ENCODE measurements at places on chromosomes 3 and 15.
A peak's percentile ranks its signal among the peaks of the same experiment; 100 is the strongest.

DNA sequence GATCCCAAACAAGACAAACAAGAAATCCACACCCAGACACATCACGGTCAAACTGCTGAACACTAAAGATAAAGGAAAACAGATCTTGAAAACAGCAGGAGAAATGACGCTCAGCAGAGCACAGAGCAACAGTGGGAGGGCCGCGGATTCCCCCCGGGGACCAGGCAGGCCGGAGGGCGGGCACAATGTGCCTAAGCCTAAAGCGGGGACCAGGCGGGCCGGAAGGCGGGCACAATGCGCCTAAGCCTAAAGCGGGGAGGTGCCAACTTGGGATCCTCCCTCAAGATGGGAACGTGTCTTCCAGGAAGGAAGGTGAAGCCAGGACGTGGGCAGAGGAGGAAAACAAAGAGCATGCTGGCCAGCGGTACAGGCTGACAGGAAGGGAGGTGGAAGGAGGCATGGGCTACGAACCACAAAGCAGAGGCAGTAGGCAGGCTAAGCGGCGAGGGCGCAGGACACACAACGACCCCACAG is 31.1 kb downstream of the CYFIP1 start:
- no peak for DNase-seq

DNA sequence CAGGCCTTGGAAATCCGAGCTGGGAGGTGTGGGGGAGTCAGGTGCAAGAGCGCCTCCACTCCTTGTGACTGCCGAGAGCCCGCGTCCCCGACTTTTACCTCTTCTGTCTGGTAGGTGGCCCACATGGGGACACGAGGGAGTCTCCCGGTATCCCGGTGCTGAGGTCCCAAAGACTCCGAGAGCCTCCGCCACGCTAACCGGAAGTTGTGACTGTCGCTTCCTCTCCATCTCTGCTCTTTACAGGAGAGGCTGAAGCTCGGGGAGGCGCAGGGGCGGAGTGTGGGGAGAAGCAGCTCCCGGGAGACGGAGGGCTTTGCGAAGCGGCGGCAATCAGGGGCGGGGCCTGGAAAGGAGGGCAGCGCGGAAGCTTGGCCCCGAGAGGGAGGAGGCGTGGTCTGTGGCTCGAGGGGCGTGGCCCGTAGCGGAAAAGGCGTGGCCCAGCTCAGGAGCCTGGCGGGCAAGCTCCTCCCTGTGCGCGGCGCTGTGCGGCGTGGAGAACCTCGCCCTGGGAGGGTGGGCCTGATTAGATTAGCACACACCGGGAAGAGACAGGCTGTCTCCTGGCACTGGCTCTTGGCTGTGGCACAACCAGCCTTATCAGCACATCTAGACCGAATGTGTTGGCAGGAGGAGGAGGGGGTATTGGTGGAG is 143.9 kb downstream of the GABRB3 start:
- no peak for DNase-seq

DNA sequence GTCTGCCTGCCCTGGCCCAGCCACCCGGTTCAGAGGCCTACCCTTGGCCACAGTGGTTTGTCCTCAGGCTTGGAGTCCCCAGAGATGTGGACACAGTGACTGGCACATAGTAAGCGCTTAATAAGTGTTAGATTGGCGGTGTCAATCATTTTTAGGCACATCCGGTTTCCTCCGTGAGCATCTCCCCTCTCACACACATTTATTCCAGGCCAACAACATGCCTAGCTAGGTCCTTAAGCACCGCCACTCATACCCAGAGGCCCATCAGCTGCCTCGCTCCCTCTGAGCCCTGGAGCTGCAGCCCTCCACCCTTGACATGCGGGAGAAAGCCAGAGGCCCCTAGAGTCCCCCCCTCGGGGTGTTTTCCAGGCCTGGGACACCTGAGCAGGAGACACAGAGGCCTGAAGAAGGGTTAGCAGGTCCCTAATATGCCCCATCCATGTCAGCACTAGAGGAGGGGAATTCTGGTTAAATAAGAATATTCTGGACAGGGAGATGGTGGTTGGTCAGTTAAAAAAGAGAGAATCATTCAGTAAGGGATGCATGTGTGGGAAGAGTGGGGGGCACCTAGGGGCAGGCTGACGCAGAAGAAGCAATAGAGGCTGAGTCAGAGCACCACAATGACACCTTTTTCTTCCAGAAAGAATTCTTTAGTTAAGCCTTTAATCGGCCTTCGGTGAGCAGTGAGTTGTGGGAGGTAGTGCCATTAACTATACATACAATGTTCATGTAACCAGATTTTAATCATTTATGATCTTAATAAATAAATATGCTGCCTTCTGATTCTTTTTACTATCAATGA is 22.3 kb downstream of the NR2F2 start:
- no peak for DNase-seq

- DNase-seq: no peak
Observed at GRCh38 chr15:70826634-70827033, 27.3 kb downstream of the LARP6 start.

DNA sequence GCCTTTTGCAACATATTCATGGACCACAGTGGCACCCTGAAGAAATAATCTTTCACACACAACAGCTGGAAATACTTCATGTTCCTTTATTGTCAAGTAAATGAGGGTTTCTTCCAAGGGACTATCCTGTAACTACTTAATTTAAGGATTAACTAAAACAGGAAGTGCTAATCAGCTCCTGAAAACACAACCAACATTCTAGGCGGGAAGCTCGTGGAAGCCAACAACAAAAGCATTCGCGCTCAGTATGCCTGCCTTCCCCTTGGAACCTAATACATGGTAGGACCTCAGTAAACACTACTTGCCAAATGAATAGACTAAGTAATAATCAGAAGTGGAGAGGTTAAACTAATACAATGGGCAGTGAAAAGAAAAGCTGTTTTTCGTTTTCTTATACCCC is 300.9 kb downstream of the RORA start:
- DNase-seq: no peak

- DNase-seq: no peak
Observed at GRCh38 chr15:100385300-100386050, 43.7 kb upstream of the ADAMTS17 start.

- no peak for DNase-seq
Observed at GRCh38 chr3:184884359-184885017, 72.5 kb downstream of the VPS8 start.

GRCh38 chr3:56683122-56683817 is at the start of gene TASOR:
TASOR (minus strand) TSS chr3:56683265; CDS start chr3:56683006, 259 bp downstream.
- DNase-seq: peak; percentile 88

DNA sequence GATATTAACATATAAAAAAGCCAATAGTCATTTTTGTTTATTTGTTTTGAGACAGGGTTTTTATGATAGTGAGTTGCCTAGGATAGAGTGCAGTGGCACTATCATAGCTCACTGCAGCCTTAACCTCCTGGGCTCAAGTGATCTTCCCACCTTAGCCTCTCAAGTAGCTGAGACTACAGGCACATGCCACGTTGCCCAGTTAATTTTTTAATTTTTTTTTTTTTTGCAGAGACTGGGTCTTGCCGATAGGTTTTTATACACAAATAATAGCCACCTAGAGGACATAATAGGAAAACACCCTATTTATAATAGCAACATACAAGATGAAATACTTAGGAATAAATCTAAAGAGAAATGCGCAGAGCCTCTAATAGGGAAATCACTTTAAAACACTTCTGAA is 13.3 kb downstream of the EIF3J start:
- no peak for DNase-seq

GRCh38 chr3:124249038-124249437 is 257.1 kb upstream of the ROPN1 start:
- DNase-seq: no peak

DNA sequence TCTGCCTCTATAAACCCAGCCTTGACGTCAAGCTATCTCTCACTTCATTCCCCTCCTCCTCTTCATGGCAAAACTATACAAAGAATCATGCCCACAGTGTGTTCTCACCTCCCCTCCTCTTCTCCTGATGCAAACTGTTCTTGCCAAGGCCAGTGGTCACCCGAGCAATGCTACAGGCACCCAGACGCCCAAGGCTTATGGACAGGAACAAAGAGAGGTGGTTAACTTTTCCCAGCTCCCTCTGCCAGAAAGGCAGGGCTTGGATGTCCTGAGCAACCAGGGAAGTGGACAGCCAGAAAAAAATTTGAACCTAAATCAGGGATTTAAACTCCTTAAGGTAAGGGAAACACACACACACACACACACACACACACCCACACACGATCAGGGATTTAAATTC is 5.1 kb downstream of the SLC41A3 start:
- DNase-seq: no peak

DNA sequence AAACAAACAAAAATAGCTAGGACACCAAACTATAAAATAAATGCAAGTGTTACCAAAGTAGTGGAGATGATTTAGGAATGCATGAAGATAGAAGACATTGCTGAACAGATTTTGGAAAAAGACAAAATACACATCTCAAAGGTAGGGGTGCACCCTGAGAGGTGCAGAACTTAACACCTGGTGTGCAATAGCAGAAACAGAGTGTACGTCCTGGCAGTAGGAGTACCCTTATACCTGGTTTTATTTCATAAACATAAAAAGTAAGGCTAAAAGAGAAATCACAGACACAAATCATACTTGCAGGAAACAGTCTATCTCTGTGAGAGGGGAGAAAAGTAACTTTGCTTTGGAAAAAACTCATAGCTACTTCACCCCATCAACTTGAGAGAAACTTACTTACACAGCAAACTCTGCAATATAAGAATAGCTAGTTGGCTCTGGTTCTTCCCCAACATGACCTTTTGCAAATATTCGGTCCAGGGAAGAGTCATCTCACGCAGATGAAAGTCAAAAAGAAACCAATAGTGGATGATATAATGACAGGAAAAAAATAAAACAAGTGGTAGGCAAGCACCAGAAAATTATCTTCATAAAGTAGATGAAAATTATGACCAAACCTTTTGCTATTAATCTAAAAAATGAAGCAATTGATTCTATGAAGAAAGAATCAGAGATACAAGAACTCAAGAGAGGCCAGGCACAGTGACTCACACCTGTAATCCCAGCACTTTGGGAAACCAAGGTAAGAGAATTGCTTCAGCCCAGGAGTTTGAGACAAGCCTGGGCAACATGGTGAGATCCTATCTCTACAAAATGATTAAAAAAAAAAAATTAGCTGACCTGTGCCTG is 108.9 kb upstream of the BNIP2 start:
- no peak for DNase-seq

DNA sequence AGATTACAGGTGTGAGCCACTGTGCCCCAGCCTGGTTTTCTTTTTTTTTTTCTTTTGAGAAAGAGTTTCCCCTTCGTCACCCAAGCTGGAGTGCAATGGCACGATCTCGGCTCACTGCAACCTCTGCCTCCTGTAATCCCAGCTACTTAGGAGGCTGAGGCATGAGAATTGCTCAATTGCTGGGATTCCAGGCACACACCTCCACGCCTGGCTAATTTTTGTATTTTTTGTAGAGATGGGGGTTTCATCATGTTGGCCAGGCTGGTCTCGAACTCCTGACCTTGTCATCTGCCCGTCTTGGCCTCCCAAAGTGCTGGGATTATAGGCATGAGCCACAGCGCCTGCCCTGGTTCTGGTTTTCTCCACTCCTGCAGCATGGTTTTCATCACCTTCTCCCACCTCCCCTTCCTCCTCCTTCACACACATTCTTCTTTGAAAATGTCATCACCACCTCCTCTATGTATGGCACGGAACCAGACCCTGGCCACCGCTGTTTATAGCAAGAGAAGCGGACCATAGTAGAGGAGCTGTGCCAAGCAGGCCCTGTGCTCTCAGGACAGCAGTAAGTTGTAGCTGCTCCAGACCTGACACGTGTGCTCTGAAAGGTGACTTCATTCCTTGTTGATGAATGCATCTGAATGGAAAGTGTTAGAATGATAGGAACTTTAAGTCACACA is 14.6 kb upstream of the AHSG start:
- DNase-seq: no peak

- no peak for DNase-seq
Observed at GRCh38 chr15:26438316-26438715, 334.6 kb downstream of the GABRB3 start.

DNA sequence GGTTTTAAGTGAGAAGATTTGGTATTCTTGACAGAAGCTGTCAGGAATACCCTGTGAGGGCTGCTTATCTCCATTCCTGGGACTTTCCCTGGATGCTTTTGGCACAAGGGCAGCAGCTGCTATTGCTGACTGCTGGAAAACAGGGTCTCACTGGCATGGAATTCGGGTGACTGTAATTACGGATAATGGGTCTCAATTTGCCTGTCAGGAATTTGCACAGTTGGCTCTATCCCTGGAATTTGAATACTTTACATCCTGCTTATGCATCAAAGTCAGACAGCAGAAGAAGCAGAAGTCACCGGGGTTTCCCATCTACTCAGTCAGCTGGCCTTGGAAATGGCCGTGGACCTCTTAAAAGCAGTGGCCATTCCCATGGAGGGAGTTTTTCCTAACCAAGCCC is 25.9 kb upstream of the AKAP13 start:
- DNase-seq: no peak

- DNase-seq: no peak
Observed at GRCh38 chr3:88150371-88150770, 612 bp downstream of the C3orf38 start.

DNA sequence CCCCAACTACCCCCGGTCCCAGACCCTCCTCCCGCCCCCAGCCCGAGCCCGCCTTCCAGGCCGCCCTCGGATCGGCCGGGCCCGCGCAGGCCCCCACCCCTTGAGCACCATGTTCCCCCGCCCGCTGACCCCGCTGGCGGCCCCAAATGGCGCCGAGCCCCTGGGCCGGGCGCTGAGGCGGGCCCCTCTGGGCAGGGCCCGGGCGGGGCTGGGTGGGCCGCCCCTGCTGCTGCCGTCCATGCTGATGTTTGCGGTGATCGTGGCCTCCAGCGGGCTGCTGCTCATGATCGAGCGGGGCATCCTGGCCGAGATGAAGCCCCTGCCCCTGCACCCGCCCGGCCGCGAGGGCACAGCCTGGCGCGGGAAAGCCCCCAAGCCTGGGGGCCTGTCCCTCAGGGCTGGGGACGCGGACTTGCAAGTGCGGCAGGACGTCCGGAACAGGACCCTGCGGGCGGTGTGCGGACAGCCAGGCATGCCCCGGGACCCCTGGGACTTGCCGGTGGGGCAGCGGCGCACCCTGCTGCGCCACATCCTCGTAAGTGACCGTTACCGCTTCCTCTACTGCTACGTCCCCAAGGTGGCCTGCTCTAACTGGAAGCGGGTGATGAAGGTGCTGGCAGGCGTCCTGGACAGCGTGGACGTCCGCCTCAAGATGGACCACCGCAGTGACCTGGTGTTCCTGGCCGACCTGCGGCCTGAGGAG is 472 bp downstream of the CHST14 start:
- DNase-seq: peak; percentile 22

- no peak for DNase-seq
Observed at GRCh38 chr3:173993299-173993698, 595.8 kb downstream of the NLGN1 start.

DNA sequence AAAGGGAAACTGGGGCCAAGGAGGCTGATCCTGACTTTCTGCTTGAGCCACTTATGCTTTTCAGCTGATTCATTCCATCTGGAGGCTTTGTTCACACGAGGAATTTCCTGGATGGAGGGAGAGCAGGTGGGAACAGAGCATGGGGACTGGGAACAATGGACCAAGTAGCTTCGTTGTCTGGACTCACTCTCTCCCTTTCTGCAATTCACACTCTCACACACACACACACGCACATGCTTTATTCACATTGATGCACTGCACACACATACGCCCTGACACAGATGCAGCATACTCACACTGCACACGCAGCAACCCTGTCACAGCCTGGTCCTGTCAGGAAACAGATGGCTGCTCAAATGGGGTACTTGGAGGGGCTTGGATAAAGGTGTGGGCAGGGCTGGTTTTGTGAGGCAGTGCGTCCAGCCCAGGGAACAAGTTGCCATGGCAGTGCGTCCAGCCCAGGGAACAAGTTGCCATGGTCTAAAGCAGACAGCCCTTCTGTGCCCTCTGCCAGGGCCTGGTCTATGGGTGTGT is 19.8 kb upstream of the CHCHD6 start:
- no peak for DNase-seq

GRCh38 chr3:147130461-147130860 is 275.9 kb downstream of the ZIC4 start:
- DNase-seq: no peak

- peak; percentile 67 for DNase-seq
Observed at GRCh38 chr15:63601026-63601703, 4.0 kb downstream of the FBXL22 start.

Measured in activated naive CD4-positive, alpha-beta T cell treated with Interleukin-2 at 50 U/mL for 16 hours (primary cell).